Neuronal stem cell (in vitro differentiated cells): ENCODE measurements at places on chromosomes 12 and 14.

DNA sequence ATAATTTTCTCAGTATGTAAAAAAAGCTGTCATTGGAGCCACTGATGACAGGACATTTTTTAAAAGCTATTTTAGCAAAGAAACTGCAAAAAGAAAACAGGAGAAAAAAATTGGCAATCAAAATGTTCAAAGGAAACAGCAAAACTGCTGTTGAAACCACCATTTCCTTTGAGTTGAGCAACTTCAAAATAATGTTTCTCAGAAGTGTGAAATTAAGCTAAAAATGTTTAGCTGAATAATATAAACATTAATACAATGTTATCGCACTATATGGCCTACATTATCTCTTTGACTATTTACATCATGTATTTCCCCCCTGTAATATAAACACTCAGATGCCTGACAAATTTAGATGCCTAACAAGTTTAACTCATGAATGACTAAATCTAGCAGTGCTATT is 23.4 kb upstream of the GLIPR1 start:
- H3K27ac ChIP-seq: no peak overlapping the region
- no peak overlapping the region for H3K4me3 ChIP-seq
- no peaks in the 10 kb centered on the region for H3K36me3 ChIP-seq
- H3K27me3 ChIP-seq: no peaks in the 10 kb centered on the region

DNA sequence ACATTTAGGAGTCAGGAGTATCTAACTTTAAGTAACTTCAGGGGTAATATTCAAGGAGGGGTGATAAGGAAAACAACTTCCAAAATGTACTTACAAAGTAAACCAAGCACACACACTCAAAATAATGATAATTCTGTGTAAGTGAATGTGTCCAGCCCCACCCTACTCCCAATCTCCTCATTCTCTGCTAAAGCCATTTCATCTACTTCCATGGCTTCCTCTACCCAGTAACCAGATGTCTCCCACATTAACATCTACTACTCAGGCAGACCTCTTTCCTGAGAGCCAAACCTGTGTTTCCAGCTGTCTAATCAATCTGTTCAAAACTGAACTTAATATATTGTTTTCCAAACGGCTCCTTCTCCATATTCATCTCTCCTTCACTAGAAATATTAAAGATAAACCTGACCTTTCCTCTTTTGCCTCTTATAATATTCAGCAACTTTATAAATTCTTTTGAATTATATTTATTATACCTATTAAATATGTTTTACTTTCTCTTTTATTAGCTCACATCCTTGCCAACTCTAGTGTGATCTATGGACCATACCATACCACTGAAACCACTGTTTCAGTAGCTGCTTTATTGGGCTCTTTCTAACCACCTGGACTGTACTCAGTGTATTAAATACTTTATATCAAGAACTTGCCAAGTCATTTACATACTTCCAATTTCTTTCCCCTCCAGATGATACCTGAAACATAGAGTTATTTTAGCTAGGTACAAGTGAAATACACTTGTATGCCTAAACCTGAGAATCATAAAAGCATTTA is 170.7 kb downstream of the PPFIA2 start:
- H3K4me3 ChIP-seq: no peak overlapping the region
- no peaks in the 10 kb centered on the region for H3K4me1 ChIP-seq
- no peak overlapping the region for H3K27ac ChIP-seq
- no peaks in the 10 kb centered on the region for H3K27me3 ChIP-seq
- no peaks in the 10 kb centered on the region for H3K36me3 ChIP-seq

DNA sequence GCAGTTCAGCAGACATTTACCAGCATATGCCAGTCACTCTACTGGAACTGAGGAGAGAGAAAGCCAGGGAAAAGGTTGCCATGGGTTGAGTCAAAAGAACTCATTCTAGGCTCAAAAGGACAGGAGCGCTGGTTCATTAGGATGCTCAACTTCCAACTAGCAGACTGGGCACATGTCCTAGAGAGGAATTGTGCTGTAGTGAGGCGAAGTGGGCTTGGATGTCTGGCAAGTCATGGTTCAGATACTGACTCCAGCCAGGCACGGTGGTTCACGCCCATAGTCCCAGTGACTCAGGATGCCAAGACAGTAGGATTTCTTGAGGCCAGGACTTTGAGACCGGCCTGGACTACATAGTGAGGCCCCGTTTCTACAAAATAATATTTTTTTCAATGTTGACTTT is 281.5 kb downstream of the CACNA1C start:
- DNase-seq: no peak
- H3K36me3 ChIP-seq: no peaks in the 10 kb centered on the region
- peaks cover 21% of the 10 kb centered on the region for H3K4me1 ChIP-seq
- no peak overlapping the region for H3K4me3 ChIP-seq
- no peak overlapping the region for H3K27ac ChIP-seq
- H3K27me3 ChIP-seq: no peaks in the 10 kb centered on the region

- H3K4me3 ChIP-seq: no peak overlapping the region
- H3K27me3 ChIP-seq: no peaks in the 10 kb centered on the region
- no peak overlapping the region for H3K27ac ChIP-seq
- DNase-seq: no peak
- H3K4me1 ChIP-seq: peaks cover 5% of the 10 kb centered on the region
These were observed 600.2 kb downstream of the TRHDE start for GRCh38 chr12:72872238-72872887.

DNA sequence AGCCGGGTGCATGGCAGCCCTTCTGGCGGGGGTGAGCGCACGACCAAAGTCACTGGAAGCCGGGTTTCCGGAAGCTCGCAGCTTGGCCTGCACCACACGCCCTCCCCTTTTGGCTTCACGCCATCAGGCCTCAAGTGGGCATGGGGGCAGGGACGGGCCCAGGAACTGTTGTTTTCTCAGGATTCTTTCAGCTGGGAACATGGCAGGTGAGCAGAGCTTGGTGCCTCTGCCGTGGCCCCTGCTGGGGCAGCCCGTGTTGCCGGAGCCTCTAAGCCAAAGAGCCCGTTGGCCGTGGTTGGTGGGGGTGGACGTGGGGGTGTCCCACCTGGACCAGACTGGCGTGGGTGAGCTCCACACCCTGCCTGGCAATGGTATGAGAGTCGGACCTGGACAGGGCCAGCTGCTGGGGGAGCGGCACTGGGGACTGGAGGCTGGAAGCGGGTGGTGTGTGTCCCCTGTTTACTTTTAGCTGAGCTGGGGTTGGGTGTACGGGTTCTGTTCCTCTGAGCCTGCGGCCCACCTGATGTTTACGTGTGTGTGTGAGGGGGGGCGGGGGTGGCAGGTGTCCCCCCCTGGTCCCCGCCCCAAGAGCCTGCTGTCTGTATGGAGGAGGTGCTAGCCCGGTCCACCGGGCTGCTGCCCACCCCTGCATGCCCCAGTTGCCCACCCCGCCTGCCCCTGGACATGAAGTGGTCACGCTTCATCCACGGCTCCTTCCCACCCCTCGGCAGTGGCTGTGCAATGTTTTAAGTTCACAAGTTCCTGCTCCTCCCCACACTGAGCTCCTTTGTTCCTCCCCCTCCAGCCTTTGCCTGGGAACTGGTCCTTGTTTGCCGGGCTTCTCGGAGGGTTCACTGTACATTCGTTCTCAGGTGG is 28.7 kb upstream of the PLD4 start:
- no peak for DNase-seq
- H3K4me1 ChIP-seq: peaks cover 6% of the 10 kb centered on the region
- H3K4me3 ChIP-seq: no peak overlapping the region
- no peaks in the 10 kb centered on the region for H3K27me3 ChIP-seq

DNA sequence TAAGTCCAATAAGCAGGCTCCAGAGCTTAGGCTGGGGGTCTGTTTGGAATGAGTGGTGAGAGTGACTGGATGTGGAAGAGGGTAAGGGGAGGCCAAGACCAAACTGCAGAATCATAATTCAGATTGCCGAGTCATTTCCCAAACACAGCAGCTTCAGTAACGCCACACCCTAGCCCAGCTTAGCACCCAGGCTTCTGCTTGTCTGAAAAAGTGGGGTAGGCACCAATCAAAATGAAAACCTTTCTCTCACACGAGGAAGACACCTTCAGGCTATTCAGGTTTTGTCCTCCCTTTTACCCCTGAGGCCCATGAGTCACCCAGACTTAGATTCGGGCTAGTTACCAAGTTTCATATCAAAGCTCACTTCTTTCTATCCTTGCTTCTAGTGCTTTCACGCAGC is 306.1 kb downstream of the DAD1 start:
- no peak for DNase-seq
- no peaks in the 10 kb centered on the region for H3K4me1 ChIP-seq
- no peak overlapping the region for H3K4me3 ChIP-seq
- H3K27me3 ChIP-seq: no peaks in the 10 kb centered on the region
- no peak overlapping the region for H3K27ac ChIP-seq

DNA sequence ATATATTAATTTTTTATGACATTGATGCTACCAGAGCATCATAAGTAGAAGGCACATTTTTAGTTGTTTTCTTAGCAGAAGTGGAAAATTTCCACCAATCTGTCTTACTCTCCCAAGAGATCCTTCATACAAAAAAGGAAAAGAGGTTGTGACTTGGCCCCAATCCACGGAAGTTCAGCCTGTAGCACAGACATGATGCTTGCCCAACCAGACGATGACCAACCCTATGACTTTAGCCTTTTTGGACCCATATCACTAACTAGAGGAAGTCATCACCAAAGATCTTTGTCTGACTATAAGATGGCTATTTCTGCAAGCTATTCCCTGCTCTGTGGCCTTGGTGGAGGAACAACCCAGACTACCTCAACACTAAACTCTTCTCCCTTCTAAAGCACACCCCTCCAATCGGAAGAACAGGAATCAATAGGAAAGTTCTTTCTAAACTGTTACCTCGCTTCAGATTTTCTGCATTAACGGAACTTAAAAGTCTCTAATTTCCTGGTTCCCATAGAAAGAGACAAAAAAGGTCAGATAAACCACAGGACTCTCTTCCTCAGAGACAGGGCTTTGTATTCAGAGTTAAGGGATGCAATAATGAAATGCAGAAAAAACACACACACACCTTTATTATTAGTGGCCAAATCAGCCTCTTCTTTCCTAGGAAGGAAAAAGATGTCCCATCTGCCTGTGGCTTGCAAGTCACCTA is 4.1 kb upstream of the RHOJ start:
- no peak overlapping the region for H3K27ac ChIP-seq
- no peaks in the 10 kb centered on the region for H3K36me3 ChIP-seq
- DNase-seq: no peak
- H3K27me3 ChIP-seq: peaks cover 3% of the 10 kb centered on the region
- peaks cover 5% of the 10 kb centered on the region for H3K4me1 ChIP-seq

DNA sequence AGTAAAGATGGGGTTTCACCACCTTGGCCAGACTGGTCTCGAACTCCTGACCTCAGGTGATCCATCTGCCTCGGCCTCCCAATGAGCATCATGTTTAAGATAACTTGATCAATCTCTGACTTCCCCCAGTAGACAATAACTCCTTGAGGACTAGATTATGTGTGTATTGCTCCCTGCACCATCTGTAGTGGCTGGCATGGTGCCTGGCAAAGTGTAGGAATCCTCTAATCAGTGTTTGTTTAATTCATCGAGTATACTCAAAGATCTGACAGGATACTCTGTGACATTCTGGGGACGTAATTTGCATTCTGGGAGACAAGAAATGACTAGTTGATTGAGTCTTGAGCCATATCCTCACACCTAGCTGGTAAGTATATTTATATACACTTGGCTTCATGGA is 873.5 kb upstream of the TMEM132C start:
- no peak for DNase-seq
- H3K4me3 ChIP-seq: no peak overlapping the region
- no peak overlapping the region for H3K27ac ChIP-seq
- no peaks in the 10 kb centered on the region for H3K27me3 ChIP-seq
- H3K36me3 ChIP-seq: no peaks in the 10 kb centered on the region

DNA sequence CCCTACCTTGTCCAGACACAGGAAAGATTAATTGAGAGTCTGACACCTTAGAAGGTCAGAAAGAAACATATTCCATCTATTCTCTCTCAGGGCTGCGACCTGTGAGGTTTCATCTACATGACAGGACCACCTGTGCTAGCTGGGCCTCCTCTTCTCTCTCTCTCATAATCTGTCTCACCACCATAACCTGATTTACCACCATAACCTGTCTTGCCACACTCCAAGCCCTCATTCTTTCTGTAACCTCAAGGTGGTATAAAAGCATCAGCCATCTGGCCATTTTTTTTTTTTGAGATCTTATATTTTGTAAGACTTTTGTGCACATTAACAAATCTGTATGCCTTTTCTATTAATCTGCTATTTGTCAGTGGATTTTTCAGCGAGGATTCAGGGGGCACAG is 75.5 kb downstream of the ACADS start:
- H3K4me1 ChIP-seq: no peaks in the 10 kb centered on the region
- no peaks in the 10 kb centered on the region for H3K27me3 ChIP-seq
- DNase-seq: no peak

- H3K4me3 ChIP-seq: no peak overlapping the region
- no peak for DNase-seq
- no peaks in the 10 kb centered on the region for H3K27me3 ChIP-seq
- H3K36me3 ChIP-seq: no peaks in the 10 kb centered on the region
These were observed 220.9 kb downstream of the FOXG1 start for GRCh38 chr14:28987516-28987915.

DNA sequence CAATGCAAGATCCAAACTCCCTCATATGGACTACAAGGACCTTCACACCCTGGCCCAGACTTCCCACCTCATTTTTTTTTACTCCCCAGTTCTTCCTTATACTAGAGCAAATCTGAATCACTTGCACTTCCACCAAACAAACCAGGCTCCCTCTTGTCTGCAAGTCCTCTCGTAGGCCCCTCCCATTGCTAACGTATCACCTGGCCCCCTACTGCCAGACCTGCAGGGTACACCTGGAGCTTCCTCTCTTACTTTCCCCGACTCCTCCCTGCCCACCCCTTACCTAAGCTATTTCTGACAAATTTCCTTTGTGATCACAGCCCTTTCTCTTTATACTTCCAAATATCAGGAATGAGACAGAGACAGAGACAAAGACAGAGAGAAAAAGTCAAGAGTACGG is 463.9 kb downstream of the GALC start:
- H3K36me3 ChIP-seq: no peaks in the 10 kb centered on the region
- H3K4me1 ChIP-seq: no peaks in the 10 kb centered on the region
- DNase-seq: no peak
- H3K4me3 ChIP-seq: no peak overlapping the region

DNA sequence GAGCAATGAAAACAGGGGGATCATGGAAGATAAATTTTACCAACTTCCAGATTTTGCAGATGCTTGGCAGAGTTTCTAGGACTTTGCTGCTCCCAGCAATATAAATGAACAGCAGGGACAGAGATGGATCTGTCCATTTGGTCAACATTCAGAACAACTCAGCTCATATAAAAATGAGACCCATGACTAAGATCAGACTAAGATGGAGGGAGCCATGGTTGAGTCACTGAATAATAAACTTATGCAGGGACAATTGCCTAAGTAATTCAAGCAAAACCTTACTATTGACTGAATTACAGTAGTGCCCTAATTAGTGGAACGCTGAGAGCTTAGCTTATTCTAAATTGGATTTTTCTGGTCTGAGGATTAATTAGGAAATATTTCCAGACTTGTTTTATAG is 205.1 kb downstream of the SLC5A8 start:
- no peaks in the 10 kb centered on the region for H3K27me3 ChIP-seq
- H3K4me3 ChIP-seq: no peak overlapping the region
- no peak overlapping the region for H3K27ac ChIP-seq
- peaks cover 3% of the 10 kb centered on the region for H3K4me1 ChIP-seq
- H3K36me3 ChIP-seq: no peaks in the 10 kb centered on the region
- no peak for DNase-seq
